ENCODE measurements at places on chromosomes 3 and 15. TPM values are rescaled to one million over a fixed set of nuclear protein-coding genes. Genes with fewer than 3 reads are reported as not detected.

GRCh38 chr3:153614563-153614962, 452.5 kb downstream of the RAP2B start:
- no peaks in the 10 kb centered on the region for H3K27me3 ChIP-seq
- H3K4me3 ChIP-seq, result no peak overlapping the region
- peak overlapping the region; percentile 17 for H3K27ac ChIP-seq
- peak; percentile 71 for DNase-seq
- H3K4me1 ChIP-seq, result no peaks in the 10 kb centered on the region

Gene STAB1
- not detected for total RNA-seq

- no peak overlapping the region for H3K4me3 ChIP-seq
- H3K4me1 ChIP-seq, result no peaks in the 10 kb centered on the region
- no peaks in the 10 kb centered on the region for H3K27me3 ChIP-seq
- no peaks in the 10 kb centered on the region for H3K36me3 ChIP-seq
- H3K27ac ChIP-seq, result no peak overlapping the region
Measured at GRCh38 chr3:25527801-25528200, 99.7 kb downstream of the RARB start.

DNA sequence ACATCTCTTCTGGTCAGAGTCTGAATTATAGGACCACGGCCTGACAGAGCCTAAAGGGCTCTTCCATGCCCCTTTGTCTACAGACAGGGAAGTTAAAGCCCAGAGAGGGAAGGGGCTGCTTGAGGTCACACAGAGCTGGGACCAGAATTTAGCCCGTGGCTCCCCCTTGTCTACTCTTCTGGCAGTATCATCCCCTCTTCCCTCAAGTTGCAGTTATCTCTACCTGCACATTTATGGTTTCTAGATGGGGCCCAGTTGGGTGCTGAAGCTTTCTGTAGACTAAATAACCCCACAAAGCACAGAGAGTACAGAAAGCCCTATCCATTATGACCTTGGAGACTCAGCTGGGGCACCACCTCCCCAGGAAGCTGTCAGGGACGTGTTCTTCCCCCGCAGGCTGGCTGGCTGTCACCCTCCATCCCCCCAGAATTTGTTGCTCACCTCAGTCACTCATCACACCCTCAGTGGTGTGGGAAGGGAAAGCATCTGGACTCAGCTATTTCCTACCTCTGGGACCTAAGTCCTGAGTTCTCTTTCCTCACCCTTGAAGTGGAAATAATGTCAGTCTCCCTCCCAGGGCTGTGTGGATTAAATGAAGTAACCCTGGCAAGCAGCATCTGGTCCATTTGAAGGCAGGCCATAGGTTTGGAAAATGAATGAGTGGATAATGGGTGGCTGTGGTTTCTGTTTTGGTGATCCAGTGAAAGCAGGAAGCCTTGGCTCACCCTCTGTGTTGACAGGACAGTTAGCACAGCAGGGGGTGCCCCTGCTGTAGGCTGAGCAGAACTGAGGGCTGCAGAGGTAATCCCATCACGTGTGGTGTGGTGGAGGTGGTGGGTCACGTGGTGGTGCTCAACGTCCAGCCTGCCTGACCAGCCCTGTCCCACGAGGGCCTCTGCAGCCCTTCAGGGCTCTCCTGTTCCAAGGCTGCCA, 16.3 kb downstream of the ACOX2 start:
- H3K27me3 ChIP-seq, result no peaks in the 10 kb centered on the region
- H3K36me3 ChIP-seq, result peaks cover 12% of the 10 kb centered on the region
- H3K27ac ChIP-seq, result no peak overlapping the region
- no peak overlapping the region for H3K4me3 ChIP-seq

Gene CD200
- 1.1 TPM for total RNA-seq

DNA sequence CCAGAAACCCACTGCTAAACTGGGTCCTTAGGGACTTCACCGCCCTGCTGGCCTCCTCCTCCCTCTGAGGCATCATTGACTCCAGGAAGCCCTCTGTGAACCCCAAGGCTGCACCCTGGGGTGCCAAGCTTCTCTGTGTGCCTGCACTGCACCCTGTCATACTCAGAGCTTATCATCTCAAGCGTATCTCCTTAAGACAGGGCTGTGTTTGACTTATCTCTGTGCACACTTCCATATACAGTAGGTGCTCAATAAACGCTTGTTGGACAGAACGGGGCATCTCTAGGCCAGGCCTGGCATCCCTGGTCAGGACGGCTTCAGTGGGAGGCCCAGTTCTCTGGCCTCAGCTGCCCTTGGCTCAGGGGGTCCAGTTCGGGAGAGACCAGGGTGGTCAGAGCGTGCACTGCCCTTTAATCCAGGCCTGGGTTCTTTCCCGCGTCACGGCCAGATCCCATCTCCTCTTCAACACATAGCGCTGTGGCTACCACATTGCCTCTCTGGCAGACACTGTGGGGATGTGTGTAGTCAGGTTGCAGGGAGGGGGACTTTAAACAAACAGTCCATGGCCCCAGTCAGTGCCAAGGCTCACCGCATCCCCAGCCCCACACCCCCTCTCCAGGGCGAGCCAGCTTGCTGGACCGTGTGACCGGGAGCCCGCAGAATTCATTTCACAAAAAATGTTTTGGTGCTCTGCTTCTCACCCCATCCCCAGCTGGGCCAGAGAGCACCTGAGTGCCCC, 33.4 kb downstream of the MAGEF1 start:
- H3K4me3 ChIP-seq, result no peak overlapping the region
- no peak overlapping the region for H3K27ac ChIP-seq
- H3K4me1 ChIP-seq, result peaks cover 4% of the 10 kb centered on the region
- H3K36me3 ChIP-seq, result no peaks in the 10 kb centered on the region
- H3K27me3 ChIP-seq, result peaks cover 43% of the 10 kb centered on the region

DNA sequence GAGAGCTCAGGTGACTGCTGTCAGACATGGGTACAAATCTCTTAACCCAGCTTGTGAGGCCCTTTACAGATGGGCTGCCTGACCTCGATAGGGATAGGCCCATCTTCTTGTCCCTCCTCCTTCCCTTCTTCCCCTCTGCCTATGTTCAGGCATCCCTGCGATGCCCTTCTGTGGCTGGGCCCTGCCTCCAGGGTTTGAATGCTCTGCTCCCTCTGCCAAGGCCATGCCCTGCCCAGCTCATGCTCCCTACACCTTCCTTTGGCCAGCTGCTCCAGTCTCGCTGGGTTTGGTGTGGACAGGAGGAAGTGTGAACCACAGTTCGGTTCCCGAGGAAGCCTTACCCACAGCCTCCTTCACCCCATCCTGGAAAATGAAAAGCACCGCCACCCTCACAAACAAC, 4.3 kb downstream of the FYCO1 start:
- peaks cover 37% of the 10 kb centered on the region for H3K4me1 ChIP-seq
- no peak overlapping the region for H3K4me3 ChIP-seq
- no peak for DNase-seq
- H3K36me3 ChIP-seq, result no peaks in the 10 kb centered on the region
- no peaks in the 10 kb centered on the region for H3K27me3 ChIP-seq
- no peak overlapping the region for H3K27ac ChIP-seq

Gene EPHB3
- 0.83 TPM for total RNA-seq

- no peaks in the 10 kb centered on the region for H3K36me3 ChIP-seq
- H3K4me3 ChIP-seq, result no peak overlapping the region
- DNase-seq, result peak; percentile 69
Measured at GRCh38 chr15:49718234-49718633, 97.4 kb downstream of the DTWD1 start.

GRCh38 chr3:76011121-76011520, 225.8 kb upstream of the ZNF717 start:
- no peak overlapping the region for H3K27ac ChIP-seq
- no peaks in the 10 kb centered on the region for H3K4me1 ChIP-seq
- no peaks in the 10 kb centered on the region for H3K36me3 ChIP-seq
- no peak overlapping the region for H3K4me3 ChIP-seq
- DNase-seq, result no peak

Gene KIF7
- 5.0 TPM for total RNA-seq

Gene OIP5
- total RNA-seq, result 4.1 TPM

GRCh38 chr3:115239717-115240116, 92.6 kb upstream of the ZBTB20 start:
- H3K27me3 ChIP-seq, result no peaks in the 10 kb centered on the region
- H3K4me3 ChIP-seq, result peak overlapping the region; percentile 3
- peak; percentile 100 for DNase-seq
- no peaks in the 10 kb centered on the region for H3K36me3 ChIP-seq
- no peaks in the 10 kb centered on the region for H3K4me1 ChIP-seq

Data from IMR-90 (cell line).